DMS153 (cell line): ENCODE measurements at places on chromosomes 13 and 19.
A peak's percentile ranks its signal among the peaks of the same experiment; 100 is the strongest.

GRCh38 chr13:100068133-100068931, 20.6 kb upstream of the PCCA start:
- DNase-seq: no peak

GRCh38 chr13:43546251-43546650, 240.5 kb downstream of the ENOX1 start:
- no peak for DNase-seq

GRCh38 chr13:79917628-79918027, 423.3 kb downstream of the SPRY2 start:
- no peak for DNase-seq

DNA sequence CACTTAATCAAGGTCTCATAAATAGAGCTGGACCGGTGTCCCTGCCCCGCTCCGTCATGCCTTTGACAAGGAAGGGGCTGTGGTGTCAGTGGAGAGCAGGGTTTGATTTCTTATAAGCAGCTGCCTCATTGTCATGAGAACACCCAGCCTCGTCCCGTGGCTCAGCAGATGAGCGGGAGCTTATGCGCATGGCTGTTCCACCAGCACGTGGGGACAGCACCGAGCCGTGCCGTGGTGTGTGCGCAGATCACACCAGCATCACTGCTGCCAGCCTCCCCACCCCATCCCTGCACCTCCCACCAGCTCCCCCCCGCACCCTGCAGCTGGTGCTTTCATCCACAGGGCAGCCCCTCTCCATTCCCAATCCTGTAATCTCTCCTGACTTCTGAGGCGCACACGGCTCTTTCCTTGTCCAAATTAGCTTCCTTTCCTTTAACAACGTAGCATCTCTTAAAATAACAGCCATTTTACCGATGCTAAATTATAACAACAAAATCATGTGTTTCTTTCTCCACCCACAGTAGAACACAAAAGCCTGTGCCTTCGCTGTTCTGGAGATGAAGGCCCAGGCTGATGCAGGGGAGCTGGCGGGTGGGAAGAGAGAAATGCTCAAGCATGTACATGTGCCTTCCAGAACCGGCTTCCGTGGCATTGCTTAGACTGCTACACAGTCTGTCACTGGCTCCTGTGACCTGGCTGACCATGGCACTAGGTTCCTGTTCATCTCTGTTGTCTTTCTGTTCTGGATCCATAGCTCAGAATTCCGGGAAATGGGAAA, 96.8 kb downstream of the RAB20 start:
- no peak for DNase-seq

GRCh38 chr13:30806784-30807183, 71.4 kb downstream of the ALOX5AP start:
- DNase-seq: no peak

GRCh38 chr13:46535825-46536224, 17.1 kb upstream of the LRCH1 start:
- DNase-seq: no peak

DNA sequence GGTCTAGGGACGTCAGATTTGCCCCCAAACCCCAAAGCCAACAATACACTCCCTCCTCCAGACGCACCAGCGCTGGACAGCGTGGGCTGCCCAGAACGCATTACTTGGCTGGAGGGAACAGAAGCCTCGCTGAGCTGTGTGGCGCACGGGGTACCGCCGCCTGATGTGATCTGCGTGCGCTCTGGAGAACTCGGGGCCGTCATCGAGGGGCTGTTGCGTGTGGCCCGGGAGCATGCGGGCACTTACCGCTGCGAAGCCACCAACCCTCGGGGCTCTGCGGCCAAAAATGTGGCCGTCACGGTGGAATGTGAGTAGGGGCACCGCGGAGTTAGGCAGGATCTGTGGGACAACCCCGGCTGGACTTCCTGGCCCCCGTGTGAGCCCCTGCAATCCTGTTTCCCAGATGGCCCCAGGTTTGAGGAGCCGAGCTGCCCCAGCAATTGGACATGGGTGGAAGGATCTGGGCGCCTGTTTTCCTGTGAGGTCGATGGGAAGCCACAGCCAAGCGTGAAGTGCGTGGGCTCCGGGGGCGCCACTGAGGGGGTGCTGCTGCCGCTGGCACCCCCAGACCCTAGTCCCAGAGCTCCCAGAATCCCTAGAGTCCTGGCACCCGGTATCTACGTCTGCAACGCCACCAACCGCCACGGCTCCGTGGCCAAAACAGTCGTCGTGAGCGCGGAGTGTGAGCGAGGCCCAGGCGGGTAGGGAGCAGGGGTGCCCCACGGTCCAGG, 4.0 kb downstream of the ICAM5 start:
- no peak for DNase-seq

GRCh38 chr13:51800486-51800885, 3.5 kb downstream of the DHRS12 start:
- DNase-seq: no peak

DNA sequence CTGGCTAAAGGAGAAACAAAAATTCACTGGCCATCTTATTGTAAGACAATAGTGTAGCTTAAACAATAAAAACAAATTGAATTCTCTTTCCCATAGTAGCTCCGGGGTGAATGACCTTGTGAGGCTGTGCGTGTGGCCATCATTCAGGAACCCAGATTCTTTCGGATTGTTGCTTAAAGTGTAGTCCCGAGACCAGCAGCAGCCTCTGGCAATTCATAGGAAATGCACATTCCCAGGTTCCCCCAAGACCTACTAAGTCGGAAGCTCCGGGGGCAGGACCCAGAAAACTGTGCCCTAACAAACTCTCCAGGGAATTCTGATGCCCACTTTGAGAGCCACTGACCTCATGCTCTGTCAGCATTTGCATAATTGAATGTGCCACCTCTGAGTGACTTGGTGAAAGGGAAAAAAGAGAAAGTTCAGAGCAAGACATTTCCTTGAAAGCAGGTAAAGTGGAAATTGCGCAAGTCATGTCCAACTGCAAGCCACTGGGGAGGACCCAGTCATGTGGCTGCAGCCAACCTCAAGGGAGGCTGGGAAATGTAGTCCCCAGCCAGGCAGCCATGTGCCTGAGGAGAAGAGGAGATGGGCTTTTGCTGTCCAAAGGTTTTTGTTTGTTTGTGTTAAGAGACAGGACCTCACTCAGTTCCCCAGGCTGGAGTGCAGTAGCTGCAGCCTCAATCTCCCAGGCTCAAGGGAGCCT, 50.7 kb upstream of the PNMA8B start:
- peak; percentile 17 for DNase-seq

- no peak for DNase-seq
Observed at GRCh38 chr13:45162821-45163220, 38.0 kb downstream of the KCTD4 start.

- DNase-seq: no peak
Observed at GRCh38 chr19:16038196-16038695, 38.0 kb upstream of the TPM4 start.

GRCh38 chr13:76929851-76930374, 18.4 kb upstream of the ACOD1 start:
- DNase-seq: no peak

DNA sequence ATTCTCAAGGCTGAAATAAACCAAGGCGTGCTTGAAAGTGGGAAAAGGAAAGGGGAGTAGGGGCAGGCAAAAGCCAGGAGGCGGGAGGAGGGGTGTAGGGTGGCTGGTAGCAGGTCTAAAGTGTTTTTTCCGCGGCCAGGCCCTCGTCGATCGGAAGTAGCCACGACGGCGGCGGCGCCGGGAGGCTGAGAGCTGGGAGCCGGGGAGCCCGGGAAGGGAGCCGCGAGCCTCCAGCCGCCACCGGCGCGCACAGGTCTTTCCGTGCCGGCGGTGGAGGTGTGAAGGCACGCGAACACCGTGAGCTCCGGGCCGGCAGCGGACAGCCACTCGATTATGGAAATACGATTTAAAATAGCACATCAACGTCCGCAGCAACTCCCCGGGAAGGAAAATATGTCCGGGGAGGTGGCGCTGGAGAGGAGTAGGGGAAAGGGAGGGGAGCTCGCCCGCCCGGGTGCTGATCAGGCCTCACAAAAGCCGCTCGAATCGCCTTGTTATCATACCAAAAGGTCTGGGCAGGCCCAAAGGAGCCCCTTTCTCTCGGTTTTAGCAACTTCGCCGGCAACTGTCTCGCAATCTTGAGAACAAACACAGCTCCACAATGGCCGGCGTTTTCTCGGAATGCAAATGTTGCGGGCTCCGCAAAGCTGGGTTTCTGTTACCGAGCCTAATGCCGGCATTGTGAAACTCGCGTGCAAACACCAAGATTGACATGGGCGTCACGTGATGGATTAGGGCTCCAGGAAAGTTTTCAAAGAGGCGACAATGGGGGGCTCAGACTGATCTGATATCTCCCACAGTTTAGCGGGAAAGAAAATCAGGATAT, 2.9 kb upstream of the PCDH8 start:
- DNase-seq: peak; percentile 38
